ENCODE measurements at places on chromosomes 6 and 20.

- DNase-seq: no peak
Measured at GRCh38 chr20:59159493-59160376, 3.9 kb upstream of the ZNF831 start.

DNA sequence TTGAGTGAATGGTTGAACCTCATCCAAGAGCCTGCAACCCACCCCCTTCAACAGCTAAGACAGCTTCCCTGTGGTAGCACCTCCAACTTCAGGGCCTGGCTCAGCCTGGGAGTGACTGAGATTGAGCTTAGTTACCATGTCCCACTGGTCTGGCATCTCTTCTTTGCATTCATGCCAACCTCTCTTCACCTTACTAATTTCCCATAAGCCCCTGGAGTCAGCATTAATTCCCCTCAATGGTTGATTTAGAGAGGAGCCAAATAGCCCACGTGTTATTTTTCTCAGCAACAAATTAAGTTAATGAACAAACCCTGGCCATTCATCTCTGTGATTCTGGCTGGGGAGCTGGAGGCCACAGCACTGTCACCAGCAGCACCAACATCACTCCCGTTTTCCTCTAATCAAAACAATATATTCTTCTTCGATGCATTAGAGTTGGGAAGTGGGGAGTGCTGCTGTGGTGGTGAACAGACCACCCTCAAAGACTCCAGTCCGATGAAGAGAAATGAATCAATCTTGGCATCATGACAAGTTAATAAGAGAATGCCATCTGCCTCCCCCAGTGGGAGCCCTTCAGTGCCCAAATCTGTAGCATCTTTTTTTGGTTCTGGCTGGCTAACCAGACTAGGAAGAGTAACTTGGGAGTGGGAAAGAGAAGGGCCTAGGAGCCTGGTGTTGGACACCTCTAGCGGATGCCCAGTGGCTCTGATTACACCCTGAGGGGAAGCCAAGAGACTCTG, 316.9 kb upstream of the RNF24 start:
- no peak for DNase-seq

DNA sequence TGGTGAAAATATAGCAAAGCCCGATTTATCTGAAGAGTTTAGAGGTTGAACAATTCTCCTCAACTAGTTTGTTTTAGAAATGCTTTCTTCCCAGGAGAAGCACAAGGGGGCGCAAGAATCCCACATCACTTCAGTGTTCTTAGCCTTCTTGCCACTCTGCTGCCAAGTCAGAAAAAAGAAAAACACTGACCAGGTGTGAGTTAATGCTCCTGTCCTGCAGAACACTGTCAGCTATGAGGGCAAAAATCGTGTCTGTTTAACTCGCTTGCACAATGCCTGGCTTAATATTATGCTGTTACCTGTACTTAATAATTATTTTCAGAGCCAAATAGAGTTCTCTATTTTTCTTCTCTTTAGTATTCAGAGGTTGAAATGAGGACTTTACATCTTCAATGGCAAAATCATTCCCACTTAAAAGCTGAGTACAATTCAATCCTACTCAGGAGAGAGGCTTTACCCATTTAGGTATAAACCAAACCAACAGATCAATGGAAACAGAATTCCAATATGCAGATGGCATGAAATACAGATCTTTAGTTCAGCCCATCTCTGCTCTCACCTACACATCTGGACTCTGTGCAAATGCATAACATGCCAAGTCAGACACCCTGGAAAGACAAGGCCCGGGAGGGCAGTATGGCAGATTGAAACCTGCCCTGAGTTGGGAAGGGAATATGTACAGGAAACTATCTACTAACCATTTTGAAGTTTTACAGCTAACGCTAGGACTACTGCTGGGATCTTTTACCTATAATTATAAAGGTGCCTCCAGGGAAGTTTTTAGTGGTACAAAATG, 71.4 kb upstream of the TULP1 start:
- DNase-seq: peak; percentile 53

DNA sequence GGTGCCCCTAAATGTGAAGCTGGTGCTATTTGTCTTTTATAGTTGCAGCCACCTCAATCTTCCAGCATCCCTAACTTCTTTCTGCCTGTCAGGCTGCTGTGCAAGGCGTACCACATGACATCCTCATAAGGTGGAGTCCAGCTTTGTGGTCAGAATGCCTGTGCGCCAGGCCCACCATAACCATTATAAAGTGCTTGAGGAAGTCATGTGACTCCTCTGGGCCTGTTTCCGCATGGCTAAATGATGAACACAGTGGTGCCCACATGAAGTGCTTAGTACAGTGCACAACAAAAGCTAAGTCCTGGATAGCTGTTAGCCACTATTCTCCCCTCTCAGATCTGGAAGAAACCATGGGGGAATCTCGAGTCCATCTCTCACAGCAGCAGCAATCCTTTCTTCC, 75.6 kb downstream of the INSM1 start:
- no peak for DNase-seq

- no peak for DNase-seq
Measured at GRCh38 chr20:31632548-31633338, 5.0 kb upstream of the COX4I2 start.

GRCh38 chr6:45668705-45669104, 291.0 kb upstream of the SUPT3H start:
- DNase-seq: no peak

- no peak for DNase-seq
Measured at GRCh38 chr20:54076259-54076658, 5.9 kb upstream of the BCAS1 start.

DNA sequence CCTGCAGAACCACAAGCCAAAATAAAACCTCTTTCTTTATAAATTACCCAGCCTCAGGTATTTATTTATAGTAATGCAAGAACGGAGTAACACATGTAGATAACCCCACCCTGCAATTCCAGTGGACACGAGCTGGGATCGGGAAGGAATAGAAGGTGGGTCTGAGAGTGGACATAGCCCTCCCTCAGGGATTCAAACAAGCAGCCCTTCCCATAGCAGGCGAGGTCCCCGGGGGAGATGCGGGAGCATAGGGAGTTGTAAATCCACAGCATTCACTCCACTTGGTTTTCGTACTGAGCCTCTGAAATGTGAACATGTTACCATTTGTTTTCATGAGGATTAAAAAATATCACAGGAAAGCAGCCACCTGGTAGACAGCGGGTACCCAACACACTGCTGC, 312.6 kb downstream of the CDH4 start:
- no peak for DNase-seq

- DNase-seq: no peak
Measured at GRCh38 chr20:37494796-37495195, 26.3 kb upstream of the NNAT start.

- no peak for DNase-seq
Measured at GRCh38 chr20:35856866-35857265, 85.1 kb downstream of the PHF20 start.

GRCh38 chr6:143516690-143517446, 5.3 kb upstream of the FUCA2 start:
- no peak for DNase-seq

- peak; percentile 21 for DNase-seq
Measured at GRCh38 chr6:121222656-121223055, 111.6 kb downstream of the TBC1D32 start.

DNA sequence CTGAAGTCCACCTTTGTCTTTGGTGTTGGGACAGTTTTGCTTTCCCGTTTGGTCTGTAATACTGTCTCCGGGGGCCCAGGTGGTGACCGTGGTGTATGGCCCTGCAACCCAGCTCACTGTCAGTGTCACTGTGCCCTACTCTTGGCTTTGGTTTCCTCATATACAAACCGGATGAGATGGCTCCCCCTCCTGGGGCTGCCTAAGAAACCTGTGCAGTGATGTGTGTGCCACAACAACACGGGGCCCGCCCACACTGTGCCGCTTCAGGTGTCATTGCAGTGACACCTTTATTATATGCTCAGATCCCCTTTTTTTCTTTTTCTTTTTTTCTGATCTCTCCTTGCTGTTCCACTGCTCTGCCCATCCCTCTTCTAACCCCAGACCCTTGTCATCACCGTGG, 73.9 kb downstream of the RAMACL start:
- no peak for DNase-seq

- peak; percentile 20 for DNase-seq
Measured at GRCh38 chr6:39309942-39310531, 4.2 kb downstream of the KCNK17 start.

DNA sequence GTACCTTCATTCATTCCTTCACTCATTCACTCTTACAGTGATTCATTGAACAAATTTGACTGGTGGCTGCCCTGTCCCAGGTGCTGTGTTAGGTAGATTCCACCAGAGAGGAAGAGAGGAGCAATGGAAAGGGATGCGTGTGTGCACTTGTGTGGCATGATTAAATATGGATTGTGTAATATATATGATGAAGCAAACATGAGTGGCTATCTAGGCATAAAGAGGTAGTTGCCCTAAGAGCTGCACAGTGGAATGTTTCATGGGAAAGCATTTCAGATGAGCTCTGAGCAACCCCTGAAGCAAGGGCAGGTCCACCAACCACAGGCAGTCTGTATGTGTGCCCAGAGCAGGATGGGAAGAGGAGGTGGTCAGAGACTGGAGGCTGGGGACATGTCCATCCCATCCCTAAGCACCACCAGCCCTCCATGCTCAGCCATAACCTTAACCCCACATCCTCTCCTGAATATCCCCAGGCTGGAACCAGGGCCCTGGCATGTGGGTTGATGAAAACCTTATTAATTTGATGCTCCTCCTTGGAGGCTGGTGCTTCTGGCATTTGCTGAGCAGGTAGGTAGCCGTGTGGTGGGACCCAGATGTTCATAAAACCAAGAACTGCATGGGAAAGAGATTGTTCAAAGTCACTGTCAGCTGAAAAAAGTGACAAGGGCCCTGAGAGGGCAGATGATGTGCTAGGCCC, 226.2 kb downstream of the SYNDIG1 start:
- no peak for DNase-seq

GRCh38 chr20:39309458-39309857, 347.3 kb downstream of the DHX35 start:
- DNase-seq: no peak

GRCh38 chr6:108541843-108542759, 18.6 kb upstream of the FOXO3 start:
- peak; percentile 79 for DNase-seq

- no peak for DNase-seq
Measured at GRCh38 chr20:20411402-20411801, 43.5 kb downstream of the INSM1 start.

GRCh38 chr20:32450484-32451061, 92.4 kb downstream of the ASXL1 start:
- no peak for DNase-seq

GRCh38 chr20:46040902-46041535, 12.0 kb downstream of the SLC12A5 start:
- no peak for DNase-seq

DNA sequence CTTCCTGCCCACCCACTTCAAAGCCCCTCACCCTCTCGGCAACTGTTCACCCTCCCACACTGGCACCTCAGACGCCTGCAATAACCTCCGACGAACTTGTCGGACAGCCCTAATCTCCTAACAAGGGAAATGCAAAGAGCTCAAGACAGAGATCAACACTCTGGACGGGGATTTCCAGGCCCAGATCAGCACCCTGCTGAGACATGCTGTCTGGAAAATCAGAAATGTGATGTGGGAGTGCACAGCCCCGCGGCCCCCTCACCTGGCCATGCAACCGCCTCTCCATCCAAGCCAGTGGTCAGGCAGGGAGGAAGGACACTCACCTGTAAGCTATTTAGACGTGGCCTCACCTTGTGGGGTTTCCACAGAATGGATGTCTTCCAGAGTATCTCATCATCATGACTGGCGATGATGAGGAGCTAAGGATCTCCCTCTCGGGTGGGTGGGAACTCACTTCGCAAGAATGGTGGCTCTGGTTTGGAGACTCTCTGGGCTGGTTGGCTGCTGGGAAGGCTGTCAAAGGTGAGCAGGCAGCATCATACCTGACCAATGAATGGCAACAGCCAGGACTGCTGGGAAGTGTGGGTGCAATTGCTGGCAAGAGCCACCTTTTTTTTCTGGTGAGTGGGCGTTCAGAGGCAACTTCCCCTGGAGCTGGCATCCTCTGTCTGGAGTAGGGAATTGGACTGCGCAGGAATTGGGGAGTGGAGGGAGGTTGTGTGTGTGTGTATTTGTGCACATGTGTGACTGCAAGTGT, 28.1 kb upstream of the ADTRP start:
- DNase-seq: no peak
